Urinary bladder (tissue), 4 donors: ENCODE measurements at places on chromosomes 7 and 10. TPM values are rescaled to one million over a fixed set of nuclear protein-coding genes. Genes with fewer than 3 reads are reported as not detected.

DNA sequence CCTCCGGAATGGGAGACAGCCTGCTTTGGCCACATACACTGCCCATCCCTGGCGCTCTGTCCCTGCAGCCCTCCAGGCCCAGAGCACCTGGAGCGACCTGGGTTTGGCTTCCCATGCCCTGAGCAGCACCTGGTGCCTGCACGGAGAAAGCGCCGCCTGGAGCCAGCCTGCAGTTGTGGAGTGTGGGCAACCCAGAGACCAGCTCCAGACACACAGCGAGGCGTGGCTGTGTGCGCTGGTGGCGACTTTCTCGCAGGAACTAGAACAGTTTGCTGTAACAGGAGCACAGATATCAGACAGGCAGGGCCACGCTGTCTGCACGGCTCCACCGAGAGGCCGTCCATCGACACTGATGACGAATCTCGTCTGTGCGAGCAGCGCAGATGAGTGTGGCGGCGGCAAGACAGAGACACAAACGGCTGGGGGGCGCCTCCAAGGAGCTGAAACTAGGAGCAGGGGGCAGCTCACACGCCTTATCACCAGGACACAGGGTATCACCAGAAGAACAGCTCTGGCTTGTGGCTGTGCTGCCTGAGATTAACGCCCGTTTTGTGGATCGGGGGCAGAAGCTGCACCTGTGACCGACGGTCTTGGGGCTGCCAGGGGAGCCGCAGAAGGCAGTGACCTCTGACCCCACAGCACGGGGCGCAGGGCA lies 275.3 kb downstream of the DNAJB6 start:
- no peak for DNase-seq

DNA sequence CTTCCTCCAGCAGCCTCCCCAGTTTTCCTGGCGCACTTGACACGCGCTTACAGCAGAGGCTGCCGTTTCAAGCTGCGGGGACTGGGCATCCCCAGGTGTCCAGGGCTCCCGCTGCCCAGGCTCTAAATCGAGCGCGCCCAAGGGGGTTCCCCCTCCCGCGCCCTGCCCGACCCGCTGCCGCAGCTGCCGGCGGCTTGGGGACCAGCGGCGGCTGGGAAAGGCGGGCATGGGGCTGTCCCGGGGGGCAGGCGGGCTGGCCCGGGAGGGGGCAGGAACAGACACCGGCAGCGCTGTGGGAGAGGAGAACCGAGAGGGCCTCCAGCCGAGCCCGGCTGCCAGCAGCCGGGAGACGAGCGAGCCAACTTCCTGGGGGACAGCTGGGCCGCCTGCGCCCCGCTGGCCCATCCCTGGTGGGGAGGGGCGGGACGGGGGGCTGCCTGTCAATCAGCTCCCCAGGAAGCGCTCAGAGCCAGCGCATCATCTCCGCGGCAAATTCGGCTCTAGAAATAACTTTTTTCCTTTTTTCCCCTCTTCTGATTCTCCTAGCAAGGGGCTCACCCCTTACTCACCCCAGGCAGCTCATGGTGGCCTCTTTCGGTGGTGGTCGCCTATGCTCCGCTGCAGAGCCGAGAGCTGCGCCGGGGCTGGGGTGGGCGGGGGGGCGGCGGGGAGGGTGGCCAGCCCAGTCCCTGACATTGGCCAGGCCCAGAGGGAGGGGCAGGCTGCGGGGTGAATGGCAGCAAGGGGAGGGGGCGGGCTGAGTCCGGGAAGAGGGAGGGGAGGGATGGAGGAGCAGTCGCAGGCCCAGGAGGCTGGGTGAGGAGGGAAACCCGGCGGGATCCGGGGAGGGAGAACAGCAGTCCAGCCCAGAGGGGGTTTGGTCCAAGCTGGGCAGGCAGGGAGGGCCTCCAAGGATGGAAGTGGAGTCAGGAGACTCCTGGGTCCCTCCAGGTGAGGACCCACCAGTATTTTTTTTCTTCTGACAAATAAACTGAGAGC lies 14.7 kb downstream of the GRID2IP start:
- DNase-seq = no peak

DNA sequence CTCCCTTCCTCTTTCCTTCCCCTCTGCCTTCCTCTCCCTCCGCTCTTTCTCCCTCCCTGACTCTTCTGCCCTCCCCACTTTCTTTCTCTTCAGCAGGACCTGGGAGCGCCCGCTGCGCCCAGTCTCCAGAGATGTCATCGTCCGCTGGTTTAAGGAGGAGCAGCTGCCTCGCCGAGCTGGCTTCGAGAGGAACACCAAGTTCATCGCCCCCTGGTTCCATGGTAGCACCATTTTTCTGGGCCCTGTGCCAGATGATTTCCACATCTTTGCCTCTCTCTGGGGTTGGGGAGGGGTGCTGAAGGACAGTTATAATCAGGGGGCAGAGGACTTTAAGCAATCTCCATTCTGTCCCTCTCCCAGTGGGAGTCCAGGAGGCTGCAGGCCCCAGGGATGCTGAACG lies 71.6 kb downstream of the SH2D4B start:
- DNase-seq = no peak

- no peak for DNase-seq
Observed at GRCh38 chr7:3942816-3943745, 642.0 kb downstream of the SDK1 start.

- no peak for DNase-seq
Observed at GRCh38 chr10:102242118-102242485, 790 bp upstream of the PITX3 start.

The HOXA1 gene
- polyA plus RNA-seq = 1.6 TPM

DNA sequence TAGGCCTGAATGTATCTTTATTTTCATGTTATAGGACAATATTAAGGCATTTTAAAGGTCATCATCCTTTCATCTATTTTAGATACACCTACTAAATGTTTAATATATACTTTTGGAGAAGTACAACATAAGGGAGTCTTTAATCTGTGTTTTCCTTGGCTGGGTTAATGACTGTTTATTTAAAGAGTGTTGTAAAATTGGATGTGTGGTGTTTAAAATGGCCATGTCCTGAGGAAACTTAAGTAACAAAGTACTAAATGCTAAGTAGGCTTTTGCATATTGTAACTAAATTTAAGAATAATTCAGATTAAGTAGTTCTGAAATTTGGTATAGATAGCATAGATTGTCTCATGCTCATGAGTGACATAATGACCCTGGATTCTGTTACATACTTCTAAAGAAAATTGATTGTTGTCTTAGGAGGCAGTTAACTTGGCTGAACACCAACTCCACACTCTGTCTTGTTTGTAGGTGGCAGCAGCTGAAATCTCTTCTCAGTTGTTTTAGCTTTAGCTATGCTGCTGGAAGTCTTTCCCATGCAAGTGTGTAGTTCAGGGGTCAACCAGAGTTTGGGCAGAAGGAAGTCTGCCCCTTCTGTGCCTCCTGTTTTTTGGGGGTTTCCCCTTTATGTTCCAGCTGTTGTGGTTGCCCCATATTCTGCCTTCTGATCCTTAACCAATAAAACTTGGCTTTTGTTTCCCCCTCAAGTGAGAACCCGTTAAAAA lies 29.2 kb downstream of the DLD start:
- no peak for DNase-seq

- DNase-seq = no peak
Observed at GRCh38 chr10:101818872-101819633, 809 bp upstream of the OGA start.

DNA sequence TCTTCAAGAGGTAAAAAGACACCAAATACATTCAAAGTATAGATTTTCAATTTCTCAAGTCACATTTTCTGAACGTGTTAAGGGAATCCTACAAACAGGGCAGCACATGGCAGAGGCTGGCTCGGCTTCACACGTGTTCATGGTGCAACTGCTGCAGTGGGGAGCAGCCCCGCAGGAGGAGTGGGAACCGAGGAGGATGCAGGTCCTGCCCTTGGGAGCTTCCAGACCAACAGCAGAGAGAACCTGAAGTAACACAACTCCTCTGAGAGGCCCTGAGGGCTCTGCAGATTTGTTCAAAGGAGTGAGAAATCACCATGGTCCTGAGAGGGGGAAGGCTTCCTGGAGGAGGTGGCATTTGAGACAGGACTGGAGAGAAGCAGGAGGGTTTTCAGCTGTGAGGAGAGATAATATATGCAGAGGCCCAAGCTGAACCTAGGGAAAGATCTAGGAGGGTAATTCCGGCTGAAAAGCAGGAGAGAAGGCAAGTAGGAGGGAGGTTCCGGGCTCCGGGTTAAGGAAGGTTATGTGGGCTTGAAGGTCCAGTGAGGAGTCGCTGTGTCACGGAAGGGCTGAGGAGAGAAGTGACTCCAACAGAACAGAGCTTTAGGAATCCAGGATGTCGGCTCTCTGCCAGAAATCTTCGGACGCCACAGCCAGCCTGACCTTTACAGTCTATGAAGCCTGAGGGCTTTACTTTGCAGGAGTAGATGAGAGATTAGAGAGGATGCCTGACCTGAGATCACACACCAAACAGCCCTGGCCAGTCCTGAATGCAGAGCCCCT lies 77.5 kb downstream of the GPR26 start:
- no peak for DNase-seq
